ENCODE measurements at places on chromosomes 16 and 17. TPM values are rescaled to one million over a fixed set of nuclear protein-coding genes. Genes with fewer than 3 reads are reported as not detected.
A peak's percentile ranks its signal among the peaks of the same experiment; 100 is the strongest.

DNA sequence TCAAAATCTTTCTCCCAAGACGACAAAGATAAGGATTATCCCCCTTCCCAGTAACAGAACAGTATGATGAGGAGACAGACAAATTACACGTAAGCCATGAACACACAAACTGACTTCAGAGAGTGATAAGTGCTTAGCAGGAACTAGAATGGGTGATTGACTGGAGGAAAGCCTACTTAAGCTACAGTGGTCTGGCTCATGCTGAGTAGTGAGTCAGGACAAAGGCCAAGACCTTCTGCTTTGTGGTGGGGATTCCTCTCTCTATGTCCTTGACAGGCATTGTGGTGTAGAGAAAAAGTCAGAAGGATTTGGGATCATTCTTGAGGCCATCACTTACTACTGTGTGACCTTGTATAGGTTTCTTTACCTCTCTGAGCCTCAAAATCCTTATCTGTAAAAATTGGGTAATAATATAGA lies 381.9 kb upstream of the CCL2 start:
- H3K36me3 ChIP-seq: no peaks in the 10 kb centered on the region
- DNase-seq: no peak
- H3K27ac ChIP-seq: no peak overlapping the region

DNA sequence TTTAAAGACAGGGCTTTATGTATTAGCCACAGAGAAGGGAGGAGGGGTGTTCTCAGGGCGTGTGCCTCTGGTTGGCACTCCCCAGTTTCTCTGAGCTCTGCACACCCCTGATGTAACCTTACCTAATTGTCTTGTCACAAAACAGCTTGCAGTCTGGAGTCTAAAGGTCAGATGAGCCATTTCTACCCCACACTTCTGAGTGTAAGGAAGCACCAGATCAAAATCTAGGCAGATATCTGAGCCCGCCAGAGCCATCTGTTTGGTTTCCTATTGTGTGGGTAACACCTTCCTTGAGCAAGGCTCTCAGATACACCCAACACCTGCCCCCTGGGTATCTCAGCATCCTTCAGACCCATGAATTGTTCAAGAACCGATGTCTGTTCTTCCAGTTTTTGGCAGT lies 15.5 kb downstream of the CDH1 start:
- H3K27ac ChIP-seq: peak overlapping the region; percentile 40
- no peak overlapping the region for H3K4me3 ChIP-seq
- H3K27me3 ChIP-seq: no peaks in the 10 kb centered on the region
- no peaks in the 10 kb centered on the region for H3K36me3 ChIP-seq
- no peak for DNase-seq

GRCh38 chr17:41895617-41896016 lies 23.1 kb downstream of the ACLY start:
- H3K36me3 ChIP-seq: peaks cover 91% of the 10 kb centered on the region
- H3K27me3 ChIP-seq: no peaks in the 10 kb centered on the region
- H3K27ac ChIP-seq: peak overlapping the region; percentile 76
- no peak for DNase-seq
- no peak overlapping the region for H3K4me3 ChIP-seq
- H3K4me1 ChIP-seq: peaks cover 20% of the 10 kb centered on the region

DNA sequence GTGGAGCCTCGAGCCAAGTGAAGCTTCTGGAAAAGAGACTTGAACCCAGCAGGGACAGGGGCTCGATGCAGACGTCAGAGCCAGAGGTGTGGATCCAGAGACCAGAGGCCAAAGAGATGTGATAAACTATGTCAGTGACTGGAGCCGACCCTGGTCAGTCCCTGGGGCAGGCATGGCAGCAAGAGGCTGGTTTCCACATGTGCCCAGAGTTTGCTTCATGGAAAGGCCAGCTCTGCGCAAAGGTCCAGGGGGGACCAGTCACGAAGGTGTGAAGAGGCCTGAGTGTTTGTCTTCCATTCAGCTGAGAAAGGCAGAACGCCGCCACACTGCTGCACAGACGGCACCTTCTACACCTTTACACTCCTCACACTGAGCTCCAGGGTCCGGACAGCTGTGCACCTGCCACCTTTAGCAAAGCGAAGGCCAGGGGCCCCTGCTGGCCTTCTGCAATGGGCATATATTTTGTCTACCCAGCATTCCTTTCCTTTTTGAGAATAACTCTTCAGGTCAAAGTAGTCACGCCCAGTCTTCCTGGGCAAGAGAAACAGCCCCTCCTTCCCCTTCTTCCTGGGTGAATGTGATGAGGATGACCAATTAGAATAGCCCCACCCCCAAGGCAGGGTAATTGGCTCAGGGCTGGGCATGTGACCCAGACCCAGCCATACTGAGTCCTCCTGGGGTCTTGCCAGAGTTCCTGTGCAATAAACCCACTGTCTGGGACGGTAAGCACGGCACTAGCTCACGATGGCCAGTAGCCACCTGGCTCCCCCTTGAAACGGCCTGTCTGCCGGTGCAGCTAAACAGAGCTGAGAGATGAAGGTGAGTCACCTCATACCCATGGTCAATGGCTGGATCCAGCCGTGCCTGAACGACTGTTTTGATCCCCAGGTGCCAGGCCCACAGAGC lies 2.3 kb upstream of the RPH3AL start:
- H3K36me3 ChIP-seq: no peaks in the 10 kb centered on the region
- H3K27me3 ChIP-seq: no peaks in the 10 kb centered on the region
- H3K27ac ChIP-seq: no peak overlapping the region
- H3K4me3 ChIP-seq: no peak overlapping the region
- H3K4me1 ChIP-seq: peaks cover 47% of the 10 kb centered on the region

DNA sequence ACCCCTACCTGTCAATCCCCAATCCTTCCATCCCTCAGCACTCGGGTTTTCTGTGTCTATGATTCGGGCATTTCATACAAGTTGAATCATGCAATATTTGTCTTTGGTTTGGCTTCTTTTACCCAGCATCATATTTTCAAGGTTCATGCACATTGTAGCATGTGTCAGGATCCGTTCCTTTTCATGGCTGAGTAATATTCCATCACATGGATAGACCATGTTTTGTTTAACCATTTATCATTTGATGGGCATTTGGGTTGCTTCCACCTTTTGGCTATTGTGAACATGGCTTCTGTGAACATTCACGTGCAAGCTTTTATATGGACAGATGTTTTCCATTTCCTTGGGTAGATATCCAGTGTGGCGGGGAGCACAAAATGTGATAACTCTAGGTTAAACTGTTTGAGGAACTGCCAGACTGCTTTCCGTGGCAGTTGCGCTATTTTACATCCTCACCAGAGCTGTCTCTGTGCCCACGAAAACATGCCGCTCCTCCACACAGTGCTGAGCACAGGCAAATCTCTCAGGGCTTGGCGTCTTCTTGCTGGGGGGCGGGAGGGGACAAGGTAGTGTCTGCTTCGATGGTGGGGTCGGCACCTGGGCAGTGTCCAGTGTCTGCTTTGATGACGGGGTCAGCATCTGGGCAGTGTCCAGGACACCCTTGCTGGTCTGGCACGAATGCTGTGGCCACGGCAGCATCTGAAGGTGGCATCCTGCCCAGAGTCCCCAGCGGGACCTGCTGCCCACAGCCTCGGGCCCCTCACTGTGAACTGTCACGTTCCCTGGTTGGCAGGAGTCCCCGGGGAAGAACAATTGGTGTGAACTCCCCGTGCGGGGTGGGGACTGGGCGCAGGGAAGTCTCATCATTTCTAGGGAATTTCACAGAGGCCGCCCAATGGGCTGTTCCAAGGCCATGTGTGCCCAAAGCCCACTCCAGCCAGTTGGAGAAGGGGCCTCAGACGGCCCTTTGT lies 32.4 kb upstream of the JPH3 start:
- H3K4me3 ChIP-seq: no peak overlapping the region
- no peaks in the 10 kb centered on the region for H3K36me3 ChIP-seq
- no peak overlapping the region for H3K27ac ChIP-seq
- no peak for DNase-seq
- H3K27me3 ChIP-seq: no peaks in the 10 kb centered on the region
- H3K4me1 ChIP-seq: peaks cover 5% of the 10 kb centered on the region

GRCh38 chr16:56611281-56611833 lies 3.0 kb downstream of the MT2A start:
- peak overlapping the region; percentile 96 for H3K27ac ChIP-seq
- no peak overlapping the region for H3K4me3 ChIP-seq
- peaks cover 51% of the 10 kb centered on the region for H3K4me1 ChIP-seq

DNA sequence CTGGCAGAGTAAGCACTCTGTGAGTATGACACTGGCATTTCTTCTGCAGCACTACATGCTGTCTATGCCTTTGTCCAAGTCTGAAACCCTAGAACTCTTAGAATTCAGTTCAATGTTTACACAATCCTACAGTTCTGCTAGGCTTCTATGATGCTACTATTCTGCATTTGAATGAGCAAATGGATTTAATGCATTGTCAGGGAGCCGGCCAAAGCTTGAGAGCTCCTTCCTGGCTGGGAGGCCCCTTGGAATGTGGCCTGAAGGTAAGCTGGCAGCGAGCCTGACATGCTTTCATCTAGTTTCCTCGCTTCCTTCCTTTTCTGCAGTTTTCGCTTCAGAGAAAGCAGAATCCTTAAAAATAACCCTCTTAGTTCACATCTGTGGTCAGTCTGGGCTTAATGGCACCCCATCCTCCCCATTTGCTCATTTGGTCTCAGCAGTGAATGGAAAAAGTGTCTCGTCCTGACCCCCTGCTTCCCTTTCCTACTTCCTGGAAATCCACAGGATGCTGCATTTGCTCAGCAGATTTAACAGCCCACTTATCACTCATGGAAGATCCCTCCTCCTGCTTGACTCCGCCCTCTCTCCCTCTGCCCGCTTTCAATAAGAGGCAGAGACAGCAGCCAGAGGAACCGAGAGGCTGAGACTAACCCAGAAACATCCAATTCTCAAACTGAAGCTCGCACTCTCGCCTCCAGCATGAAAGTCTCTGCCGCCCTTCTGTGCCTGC lies at the start of gene CCL2:
Gene CCL2, plus strand, starts transcription at position 635 of the 730 bp plus-strand sequence. Its CDS starts 65 bp downstream, at position 700.
- DNase-seq: no peak
- peak within 1 kb of the TSS; percentile 86 for H3K27ac ChIP-seq
- peaks cover 64% of the 10 kb centered on the region for H3K4me1 ChIP-seq
- peak within 1 kb of the TSS; percentile 39 for H3K4me3 ChIP-seq

DNA sequence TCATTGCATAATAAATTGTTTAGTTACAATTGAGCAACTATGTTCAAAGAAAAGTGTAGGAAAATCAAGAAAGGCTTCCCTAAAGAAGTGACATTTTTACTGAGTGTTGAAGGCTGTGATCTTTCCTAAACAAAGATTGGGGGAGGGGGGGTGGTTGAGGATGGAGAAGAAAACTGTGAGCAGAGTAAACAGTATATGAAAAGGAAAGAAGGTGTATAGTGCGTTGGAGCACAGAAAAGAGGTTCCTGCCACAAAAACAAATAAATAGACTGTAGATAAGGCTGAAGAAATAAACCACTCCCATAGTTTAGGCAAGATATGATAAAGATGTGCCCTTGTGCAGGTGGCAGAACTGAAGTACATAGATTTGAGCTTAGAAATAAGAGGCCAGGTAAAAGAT lies 8.5 kb downstream of the ABCA10 start:
- H3K4me3 ChIP-seq: no peak overlapping the region
- no peaks in the 10 kb centered on the region for H3K27me3 ChIP-seq
- no peaks in the 10 kb centered on the region for H3K4me1 ChIP-seq
- H3K36me3 ChIP-seq: peaks cover 9% of the 10 kb centered on the region

- H3K27me3 ChIP-seq: peaks cover 18% of the 10 kb centered on the region
- H3K4me1 ChIP-seq: no peaks in the 10 kb centered on the region
- H3K36me3 ChIP-seq: no peaks in the 10 kb centered on the region
- no peak overlapping the region for H3K27ac ChIP-seq
- DNase-seq: no peak
- H3K4me3 ChIP-seq: no peak overlapping the region
These were observed 28.7 kb upstream of the MYOCD start for GRCh38 chr17:12637015-12637414.

DNA sequence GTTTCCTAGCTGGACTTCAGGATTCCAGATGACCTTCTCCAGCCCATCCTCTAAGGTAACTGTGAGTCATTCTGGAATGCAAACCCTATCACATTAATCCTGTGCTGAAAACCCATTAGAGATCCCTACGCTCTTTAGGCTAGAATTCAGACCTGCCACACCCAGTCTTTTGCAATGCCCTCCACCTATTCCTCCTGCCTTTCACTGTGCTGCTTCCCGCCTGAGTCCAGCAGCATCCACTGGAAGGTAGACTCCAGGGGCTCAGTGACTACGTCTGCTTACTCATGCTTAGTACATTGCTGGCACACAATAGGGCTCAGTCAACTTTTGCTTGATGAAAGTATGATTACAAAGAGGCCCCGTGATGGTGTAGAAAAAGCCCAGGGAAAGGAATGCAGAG lies 121.1 kb downstream of the SPACA3 start:
- H3K4me1 ChIP-seq: peaks cover 5% of the 10 kb centered on the region
- no peak overlapping the region for H3K4me3 ChIP-seq
- no peak for DNase-seq
- H3K36me3 ChIP-seq: no peaks in the 10 kb centered on the region
- H3K27ac ChIP-seq: no peak overlapping the region
- H3K27me3 ChIP-seq: peaks cover 10% of the 10 kb centered on the region

- DNase-seq: no peak
- H3K4me3 ChIP-seq: no peak overlapping the region
- peaks cover 19% of the 10 kb centered on the region for H3K27me3 ChIP-seq
- H3K27ac ChIP-seq: no peak overlapping the region
These were observed 85.6 kb upstream of the CCL2 start for GRCh38 chr17:34169496-34169895.

DNA sequence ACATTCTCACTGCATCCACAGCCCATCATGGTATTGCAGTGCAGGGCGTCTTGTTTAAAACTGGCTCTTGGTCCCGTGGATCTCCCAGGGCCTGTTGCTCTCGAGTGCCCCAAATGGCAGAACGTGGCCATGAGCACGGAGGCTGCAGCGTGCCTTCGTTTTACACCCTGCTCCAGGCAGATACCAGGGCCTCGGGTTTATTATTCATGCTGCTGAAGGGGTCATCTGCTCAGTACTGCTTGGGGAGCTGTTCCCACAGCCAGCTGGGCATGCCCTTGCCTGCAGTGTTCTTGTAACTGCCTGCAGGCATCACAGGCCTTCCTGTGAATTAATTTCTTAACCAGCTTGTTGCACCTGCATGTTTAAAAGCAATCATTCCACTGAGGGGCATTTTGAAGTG lies 129.7 kb upstream of the CHMP6 start:
- no peak overlapping the region for H3K27ac ChIP-seq
- no peaks in the 10 kb centered on the region for H3K36me3 ChIP-seq
- no peaks in the 10 kb centered on the region for H3K27me3 ChIP-seq
- H3K4me3 ChIP-seq: no peak overlapping the region
- peaks cover 17% of the 10 kb centered on the region for H3K4me1 ChIP-seq
- no peak for DNase-seq

DNA sequence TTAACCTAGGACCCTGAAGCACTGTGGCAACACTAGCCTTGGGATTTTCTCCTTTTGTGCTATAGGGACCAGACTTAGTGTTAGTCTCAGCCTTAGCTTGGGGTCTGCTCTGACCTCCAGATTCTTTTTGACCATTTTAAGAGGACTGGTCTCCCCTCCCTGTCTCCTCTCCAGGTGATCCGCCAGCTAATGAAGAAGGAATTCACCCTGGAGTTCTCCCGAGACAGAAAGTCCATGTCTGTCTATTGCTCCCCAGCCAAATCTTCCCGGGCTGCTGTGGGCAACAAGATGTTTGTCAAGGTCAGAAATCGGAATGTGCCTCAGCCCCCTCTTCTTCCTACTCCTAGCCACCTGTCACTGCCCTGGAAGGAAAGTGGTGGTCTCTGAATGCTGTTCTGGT lies 19.5 kb downstream of the ATP2A1 start:
- H3K36me3 ChIP-seq: no peaks in the 10 kb centered on the region
- no peak overlapping the region for H3K4me3 ChIP-seq
- no peaks in the 10 kb centered on the region for H3K4me1 ChIP-seq
- DNase-seq: no peak
- H3K27me3 ChIP-seq: no peaks in the 10 kb centered on the region

GRCh38 chr16:28304214-28304613 lies 11.9 kb downstream of the SBK1 start:
- H3K27me3 ChIP-seq: peaks cover 3% of the 10 kb centered on the region
- no peak for DNase-seq

NPB gene
- not detected for total RNA-seq

SRCIN1 gene
- total RNA-seq: 14.8 TPM

MILR1 gene
- total RNA-seq: 0.45 TPM

TMEM97 gene
- 28.2 TPM for total RNA-seq

KRTAP4-6 gene
- total RNA-seq: not detected

CTF1 gene
- total RNA-seq: 0.64 TPM

MAP2K6 gene
- 3.4 TPM for total RNA-seq

Measured in suprapubic skin (tissue), 4 donors.